ENCODE measurements at places on chromosomes 1 and 21. TPM values are rescaled to one million over a fixed set of nuclear protein-coding genes. Genes with fewer than 3 reads are reported as not detected.

DNA sequence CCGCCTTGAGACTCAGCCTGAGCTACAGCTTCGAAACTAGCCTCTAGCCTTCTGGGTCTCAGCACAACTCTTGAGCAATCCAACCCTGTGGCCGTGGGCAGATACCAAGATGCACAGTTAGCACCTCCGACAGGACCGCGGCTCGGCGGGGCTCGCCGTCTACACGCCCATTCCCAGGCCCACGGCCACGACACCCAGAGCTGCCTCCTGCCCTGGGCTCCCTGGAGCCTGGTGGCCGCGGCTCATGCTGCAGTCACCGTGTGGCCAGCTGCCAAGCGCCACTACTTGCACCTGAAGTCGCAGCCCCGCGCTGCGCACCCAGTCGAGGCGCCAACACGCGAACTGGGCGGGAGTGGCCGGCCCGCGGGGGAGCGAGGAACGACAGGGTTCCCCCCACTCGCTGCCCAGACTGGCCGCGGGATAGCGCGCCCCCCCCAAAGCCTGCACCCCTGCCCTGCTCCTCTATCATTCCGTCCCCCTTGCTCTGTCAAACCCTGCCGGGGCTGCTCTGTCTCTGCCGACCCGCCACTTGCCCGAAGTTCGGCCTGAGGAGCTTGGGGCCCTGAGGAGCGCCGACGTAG is 729 bp upstream of the CDCA8 start:
- DNase-seq = peak; percentile 41
- H3K4me1 ChIP-seq = peaks cover 14% of the 10 kb centered on the region
- no peaks in the 10 kb centered on the region for H3K27me3 ChIP-seq

ALPL gene
- total RNA-seq = 187 TPM

GBP5 gene
- total RNA-seq = not detected

SLC26A9 gene
- not detected for total RNA-seq

DNA sequence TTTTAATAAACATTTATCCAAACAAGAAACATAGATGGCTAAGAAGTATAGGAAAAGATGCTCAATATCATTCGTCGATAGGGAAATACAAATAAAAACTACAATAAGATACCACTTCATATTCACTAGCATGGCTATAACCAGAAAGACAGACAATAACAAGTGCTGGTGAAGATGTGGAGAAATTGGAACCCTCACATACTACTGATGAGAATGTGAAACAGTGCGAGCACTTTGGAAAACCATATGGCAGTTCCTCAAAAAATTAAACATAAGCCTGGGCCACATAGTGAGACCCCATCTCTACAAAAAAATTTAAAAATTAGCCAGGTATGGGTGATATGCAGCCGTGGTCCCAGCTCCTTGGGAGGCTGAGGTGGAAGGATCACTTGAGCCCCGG is 9.1 kb upstream of the TMEM54 start:
- H3K4me3 ChIP-seq = no peak overlapping the region
- no peak for DNase-seq
- H3K27me3 ChIP-seq = no peaks in the 10 kb centered on the region

CHIA gene
- total RNA-seq = not detected
